Activated CD4-positive, alpha-beta T cell treated with anti-CD3 and anti-CD28 coated beads, Interleukin-2, amount 50 U/mL, for 24 hours (primary cell): ENCODE measurements at places on chromosomes 6 and 20.

DNA sequence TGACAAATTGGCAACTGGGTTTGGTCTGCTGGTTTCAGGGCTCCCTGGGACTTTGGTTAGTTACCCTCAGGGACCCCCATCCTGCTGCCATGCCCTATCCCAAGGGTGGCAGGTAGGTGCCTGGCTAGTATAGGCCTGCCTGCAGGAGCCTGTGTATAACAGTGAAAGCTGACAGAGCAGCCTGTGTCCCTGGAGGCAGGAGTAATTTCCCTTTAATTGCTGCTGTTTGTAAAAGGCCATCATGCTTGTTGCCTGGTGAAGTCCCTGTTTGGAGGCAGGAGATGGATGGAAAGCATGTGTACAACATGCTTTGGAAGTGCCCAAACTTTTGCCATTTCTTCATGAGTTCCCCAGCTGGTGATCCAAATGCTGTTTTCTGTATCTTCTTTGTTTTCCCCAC is 30.1 kb downstream of the CMTR1 start:
- DNase-seq: no peak

- DNase-seq: no peak
Measured at GRCh38 chr20:4065391-4065844, 50.1 kb upstream of the RNF24 start.

DNA sequence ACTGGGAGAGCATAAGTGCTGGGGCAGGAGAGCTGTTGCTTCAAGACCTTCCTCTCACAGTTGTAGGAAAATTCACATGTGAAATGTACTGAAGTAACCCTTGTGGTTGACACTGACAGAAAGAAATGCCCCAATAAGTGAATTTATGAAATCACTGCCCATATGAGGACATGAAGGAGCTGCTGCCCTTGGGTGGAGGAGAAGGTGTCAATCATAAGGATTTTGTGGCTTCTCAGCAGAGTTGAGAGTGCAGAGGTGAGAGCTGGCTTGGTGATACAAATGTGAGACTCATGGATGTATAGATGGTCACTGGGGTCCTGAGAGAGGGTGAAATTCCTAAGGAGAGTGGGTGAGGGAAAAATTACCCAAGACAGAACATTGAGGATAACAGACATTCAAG is 33.9 kb upstream of the CMTR1 start:
- DNase-seq: no peak

GRCh38 chr6:52216932-52217575 is 27.2 kb downstream of the IL17F start:
- no peak for DNase-seq

GRCh38 chr20:7710440-7710839 is 229.8 kb downstream of the HAO1 start:
- DNase-seq: no peak

DNA sequence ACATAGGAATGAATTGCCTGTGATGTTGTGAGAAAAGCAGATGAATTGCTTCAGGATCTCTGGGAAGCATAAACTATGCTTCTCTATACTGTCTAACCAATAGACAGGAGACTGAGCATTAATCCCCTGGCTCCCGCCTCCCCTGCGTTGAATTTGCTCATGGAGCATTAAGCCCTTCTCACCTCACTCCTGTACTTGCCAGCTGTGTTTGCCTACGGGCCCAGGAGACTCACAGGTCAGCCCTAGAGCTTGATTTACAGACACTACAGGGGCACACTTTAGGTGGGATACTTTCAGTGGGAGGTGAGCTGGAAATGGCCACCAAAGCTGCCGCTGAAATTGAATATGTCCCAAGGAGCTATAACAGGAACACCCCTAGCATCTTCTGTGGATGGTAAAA is 418.7 kb downstream of the CBLN4 start:
- DNase-seq: no peak

GRCh38 chr6:42448927-42449659 is 2.6 kb downstream of the TRERF1 start:
- DNase-seq: no peak

GRCh38 chr6:72699159-72699558 is 77.3 kb downstream of the KCNQ5 start:
- DNase-seq: no peak

GRCh38 chr6:10569392-10570127 is 48.4 kb downstream of the GCNT2 start:
- DNase-seq: no peak

- no peak for DNase-seq
Measured at GRCh38 chr6:111677249-111677990, 71.7 kb upstream of the TRAF3IP2 start.

DNA sequence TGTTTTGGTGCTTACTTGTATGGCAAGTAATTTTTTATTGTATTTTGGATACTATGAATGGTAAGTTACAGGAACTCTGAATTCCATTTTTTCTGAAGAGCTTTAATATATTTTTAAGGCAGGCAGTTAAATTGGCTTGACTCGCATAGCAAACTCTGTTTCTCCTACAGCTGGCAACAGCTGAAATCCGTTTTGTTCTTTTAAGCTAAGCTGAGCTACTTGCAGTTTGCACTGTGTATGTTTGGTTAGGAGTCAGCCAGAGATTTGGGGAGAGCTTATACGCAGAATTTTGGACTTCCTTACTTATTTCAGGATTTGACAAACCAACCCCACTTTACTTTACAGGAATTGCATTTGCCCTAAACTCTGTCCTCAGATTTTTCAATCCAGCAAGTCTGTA is 179.1 kb downstream of the COL19A1 start:
- no peak for DNase-seq

DNA sequence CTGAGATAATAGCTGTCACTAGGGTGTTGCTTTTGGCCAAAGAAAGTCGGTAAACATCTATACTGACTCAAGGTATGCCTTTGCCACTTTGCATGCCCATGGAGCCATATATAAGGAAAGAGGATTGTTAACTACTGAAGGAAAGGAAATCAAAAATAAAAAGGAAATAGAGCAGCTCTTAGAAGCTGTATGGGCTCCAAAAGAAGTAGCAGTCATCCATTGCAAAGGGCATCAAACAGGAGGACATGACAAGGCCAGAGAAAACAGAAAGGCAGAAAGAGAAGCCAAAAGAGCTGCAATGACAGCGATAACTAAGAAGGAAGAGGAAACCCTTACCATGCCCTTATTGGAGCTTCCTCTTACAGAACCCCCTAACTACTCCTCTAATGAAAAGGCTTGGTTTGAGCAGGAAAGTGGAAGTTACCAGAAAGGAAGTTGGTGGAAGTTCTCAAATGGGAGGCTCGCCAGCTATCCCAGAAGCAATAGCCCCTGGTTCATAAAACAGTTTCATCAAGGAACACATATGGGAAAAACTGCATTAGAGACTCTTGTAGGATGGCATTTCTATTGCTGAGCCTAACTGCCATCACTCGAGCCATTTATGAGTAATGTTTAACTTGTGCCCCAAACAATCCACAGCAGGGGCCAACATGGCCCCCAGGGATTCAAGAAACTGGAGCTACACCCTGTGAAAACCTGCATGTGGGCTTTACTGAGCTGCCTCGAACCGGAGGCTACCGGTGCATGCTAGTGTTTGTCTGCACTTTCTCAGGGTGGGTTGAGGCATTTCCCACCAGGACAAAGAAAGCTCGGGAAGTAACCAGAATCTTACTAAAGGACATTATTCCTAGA is 7.0 kb downstream of the IL22RA2 start:
- no peak for DNase-seq
